ENCODE measurements at places on chromosomes 12 and 14.

GRCh38 chr14:74368441-74368840 is 20.2 kb downstream of the VRTN start:
- DNase-seq, result no peak

GRCh38 chr14:64880221-64881121 is 764 bp upstream of the SPTB start:
- DNase-seq, result peak; percentile 19

DNA sequence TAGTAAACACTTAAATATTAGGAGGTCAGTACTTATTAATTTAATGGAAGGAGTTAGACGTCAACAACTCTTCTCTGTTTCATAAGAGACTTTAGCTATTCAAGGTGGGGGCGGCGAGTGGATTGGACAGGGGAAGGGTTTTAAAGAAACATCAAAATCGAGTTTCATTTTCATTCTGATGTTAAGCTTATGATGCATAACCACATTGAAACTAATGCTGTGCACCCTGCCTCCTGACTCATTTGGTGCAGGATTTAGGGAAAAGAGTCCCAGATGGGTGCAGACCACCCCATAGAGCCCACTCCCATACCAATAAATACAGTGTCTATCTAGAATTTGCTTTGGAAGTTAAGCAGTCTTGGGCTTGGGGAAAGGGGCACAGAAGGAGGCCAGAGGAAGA is 7.4 kb downstream of the ZBTB39 start:
- DNase-seq, result no peak

GRCh38 chr14:55274146-55274545 is 2.9 kb downstream of the FBXO34 start:
- peak; percentile 10 for DNase-seq

DNA sequence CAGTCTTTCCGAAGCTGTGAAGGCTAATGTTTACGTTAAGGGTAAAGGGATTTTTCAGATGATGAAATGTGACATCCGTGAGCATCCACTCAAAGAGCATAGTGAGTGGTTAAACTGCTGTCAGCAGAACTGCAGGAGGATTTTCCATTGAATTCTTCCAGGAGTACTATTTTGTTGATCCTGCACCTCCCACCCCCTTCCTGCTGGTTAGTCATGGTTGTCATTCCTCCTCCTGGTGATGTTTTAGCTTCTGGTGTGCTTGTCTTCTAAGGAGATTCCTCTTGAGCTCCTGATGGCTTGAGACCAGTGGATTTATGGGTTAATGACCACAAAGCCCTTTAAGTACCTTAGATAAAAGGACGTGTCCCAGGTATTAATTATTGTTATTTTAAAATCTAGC is 2.4 kb upstream of the GPRC5D start:
- no peak for DNase-seq

DNA sequence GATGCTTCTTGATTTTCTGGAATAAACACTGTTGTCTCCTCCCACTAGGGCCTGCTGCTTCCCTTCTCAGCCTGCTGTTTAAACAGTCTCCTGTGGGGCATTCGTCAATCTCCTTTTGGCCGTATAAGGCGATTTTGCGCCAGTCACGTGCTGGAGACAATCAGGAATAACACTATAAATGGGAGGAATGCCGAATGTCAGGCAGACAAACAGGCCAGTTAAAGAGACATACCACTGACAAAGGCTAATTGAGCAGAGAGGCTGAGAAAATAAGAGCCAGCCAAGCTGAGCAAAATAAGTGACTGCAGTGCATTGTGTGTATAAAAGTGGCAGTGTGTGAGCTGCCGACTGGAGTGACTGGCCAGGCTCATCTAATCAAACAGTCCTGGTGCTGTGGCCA is 23.3 kb downstream of the DMAC2L start:
- peak; percentile 75 for DNase-seq

DNA sequence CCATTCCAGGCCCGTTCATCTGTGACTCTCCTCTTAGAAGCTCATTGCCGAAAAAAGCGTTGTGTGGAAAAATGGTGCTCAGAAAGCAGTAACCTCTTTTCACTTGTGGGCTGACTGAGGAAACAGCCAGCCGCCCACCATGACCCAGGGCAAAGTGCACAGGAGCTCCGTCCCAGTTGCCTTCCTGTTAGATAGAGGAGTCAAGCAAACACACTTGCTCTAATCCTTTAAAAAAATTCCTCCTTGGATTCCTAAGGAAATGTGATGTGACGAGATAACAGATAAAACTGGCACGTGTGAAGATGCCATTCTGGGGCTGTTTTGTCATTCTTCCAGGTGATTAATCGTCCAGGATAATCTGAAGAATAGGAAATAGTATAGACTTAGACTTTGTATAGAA is 396.8 kb upstream of the DDHD1 start:
- no peak for DNase-seq

DNA sequence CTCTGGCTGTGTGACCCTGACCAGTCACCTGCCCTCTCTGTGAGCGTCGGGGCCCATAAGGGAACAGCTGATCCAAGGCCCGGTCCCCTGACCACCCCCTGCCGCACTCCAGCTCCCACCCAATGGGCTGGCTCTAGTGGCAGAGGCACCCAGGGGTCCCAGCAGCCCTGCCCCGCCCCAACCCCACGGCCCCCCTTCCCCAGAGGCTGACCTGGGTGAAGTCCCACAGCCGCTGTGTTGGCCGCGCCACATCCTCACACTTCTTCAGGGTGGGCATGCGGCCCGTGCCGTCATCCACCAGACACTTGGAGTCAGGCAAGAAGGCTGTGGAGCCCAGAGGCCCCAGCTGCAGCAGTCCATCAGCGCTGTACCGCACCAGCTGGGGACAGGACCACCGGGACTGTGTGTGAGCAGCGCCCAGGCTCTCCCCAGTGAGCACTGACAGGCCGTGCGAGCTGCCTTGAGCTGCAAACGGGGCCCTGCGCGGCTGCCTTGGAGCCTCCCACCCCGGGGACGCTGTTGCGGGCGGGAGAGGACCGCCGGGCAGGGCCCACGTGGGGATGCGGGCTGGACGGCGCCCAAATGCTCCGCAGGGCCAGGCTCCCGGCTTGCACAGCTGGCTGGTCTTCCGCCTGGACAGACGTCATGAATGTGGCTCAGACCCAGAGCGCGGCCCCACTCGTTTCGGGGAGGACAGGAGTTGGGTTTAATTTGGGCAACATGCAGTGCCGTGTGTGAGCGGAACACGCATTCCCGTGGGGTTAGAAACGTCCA is 53.5 kb downstream of the NOC4L start:
- no peak for DNase-seq

GRCh38 chr12:38771871-38772270 is 133.5 kb downstream of the CPNE8 start:
- peak; percentile 27 for DNase-seq

GRCh38 chr12:93197067-93197593 is 180.6 kb upstream of the NUDT4 start:
- no peak for DNase-seq

DNA sequence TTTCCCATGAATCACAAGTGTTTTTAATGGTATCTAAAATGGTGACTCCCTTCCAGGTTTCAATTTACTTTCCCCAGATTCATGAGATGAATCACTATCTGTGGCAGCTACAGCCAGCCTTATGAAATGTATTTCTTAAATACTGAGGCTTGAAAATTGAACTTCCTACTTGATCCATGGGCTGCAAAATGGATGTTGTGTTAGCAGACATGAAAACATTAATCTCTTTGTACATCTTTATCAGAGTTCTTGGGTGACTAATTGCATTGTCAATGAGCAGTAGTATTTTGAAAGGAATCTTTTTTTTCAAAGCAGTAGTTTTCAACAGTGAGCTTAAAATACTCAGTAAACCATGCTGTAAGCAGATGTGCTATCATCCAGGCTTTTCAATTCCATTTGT is 250.8 kb downstream of the SLC6A15 start:
- peak; percentile 9 for DNase-seq

- DNase-seq, result no peak
Measured at GRCh38 chr14:32826404-32827082, 112.1 kb upstream of the NPAS3 start.

GRCh38 chr12:132085291-132085635 is 58.9 kb downstream of the DDX51 start:
- DNase-seq, result no peak

GRCh38 chr12:94686834-94687628 is 36.7 kb upstream of the TMCC3 start:
- no peak for DNase-seq

DNA sequence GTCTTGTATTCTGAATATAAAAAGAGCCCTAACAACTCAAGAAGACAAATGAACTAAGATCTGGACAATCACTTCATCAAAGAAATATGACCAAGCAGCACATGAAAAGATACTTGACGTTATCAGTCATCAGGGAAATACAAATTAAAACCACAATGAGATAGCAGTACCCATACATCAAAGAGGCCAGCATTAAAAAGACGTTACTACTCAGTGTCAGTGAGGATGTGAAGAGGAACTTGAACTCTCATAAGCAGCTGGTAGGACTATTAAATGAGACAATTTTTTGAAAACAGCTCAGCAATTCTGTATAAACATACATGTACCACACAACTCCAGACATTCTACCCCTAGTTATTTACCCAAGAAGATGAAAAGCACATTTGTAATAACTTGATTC is 55.9 kb downstream of the FERMT2 start:
- no peak for DNase-seq

DNA sequence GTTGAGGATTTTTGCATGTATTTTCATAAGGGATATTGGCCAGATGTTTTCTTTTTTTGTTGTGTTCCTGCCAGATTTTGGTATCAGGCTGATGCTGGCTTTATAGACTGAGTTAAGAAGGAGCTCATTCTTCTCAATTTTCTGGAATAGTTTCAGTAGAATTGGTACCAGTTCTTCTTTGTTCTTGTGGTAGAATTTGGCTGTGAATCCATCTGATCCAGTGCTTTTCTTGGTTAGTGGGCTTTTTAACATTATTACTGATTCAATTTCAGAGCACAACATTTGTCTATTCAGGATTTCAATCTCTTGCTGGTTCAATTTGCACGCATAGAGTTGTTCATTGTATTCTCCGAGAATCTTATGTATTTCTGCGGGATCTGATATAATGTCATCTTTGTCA is 136.5 kb upstream of the FOXG1 start:
- no peak for DNase-seq

- DNase-seq, result no peak
Measured at GRCh38 chr14:95023115-95023514, 134.2 kb downstream of the DICER1 start.

Data from mesenchymal stem cell (in vitro differentiated cells and primary cell).